NCI-H345 (cell line): ENCODE measurements at places on chromosomes 13 and 19.

DNA sequence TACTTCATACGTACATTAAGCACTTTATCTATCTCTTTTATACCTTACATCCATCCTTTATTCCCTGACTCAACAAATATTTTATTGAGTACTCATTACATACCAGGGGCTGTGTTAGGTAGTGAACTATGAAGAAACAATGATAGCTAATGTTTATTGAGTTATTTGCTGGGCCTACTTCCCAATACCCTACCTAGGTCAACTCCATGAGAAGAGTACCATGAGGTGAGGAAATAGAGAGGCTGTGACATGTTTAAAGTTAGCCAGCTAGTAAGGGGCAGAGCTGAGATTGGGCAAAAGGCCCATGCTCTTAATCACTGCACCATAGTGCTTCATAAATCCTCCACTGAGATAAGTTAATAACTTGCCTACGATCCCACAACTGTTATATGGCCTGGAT lies 79.9 kb downstream of the FREM2 start:
- no peak for DNase-seq

DNA sequence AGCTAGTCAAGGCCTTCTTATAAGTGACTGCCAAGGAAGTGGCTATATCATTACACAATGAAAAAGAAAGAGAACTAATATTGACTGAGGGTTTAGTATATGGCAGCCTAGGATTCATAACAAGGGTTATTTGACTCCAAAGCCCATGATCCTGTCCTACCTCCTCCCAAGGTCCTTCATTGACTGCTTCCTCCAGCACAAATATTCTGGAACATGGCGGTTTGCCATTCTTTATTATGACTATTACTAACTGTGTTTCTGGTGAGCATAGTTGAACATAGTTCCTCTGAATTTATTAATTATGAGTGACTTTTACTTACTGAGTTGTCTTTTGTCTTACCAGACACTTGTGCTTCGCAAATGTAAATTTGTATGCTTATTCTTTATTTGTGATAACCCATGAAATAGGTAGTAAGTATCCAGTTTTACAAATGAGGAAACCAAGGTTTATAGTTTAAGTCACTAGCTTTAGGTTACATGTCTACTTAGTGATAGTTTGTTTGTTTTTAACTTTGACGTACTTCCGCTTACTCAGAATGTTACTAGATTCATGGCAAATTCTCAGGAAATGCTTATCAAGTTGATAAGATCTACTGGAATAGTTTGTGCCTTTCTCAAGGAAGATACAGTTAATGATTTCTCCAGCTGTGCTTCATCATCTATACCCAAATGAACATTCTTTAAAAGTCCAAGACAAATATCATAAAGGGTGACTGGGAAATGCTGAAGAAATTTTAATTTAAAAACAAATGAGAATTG lies 15.5 kb upstream of the DCLK1 start:
- DNase-seq: no peak

- DNase-seq: no peak
These were observed 21.9 kb downstream of the IQCN start for GRCh38 chr19:18252370-18252717.

DNA sequence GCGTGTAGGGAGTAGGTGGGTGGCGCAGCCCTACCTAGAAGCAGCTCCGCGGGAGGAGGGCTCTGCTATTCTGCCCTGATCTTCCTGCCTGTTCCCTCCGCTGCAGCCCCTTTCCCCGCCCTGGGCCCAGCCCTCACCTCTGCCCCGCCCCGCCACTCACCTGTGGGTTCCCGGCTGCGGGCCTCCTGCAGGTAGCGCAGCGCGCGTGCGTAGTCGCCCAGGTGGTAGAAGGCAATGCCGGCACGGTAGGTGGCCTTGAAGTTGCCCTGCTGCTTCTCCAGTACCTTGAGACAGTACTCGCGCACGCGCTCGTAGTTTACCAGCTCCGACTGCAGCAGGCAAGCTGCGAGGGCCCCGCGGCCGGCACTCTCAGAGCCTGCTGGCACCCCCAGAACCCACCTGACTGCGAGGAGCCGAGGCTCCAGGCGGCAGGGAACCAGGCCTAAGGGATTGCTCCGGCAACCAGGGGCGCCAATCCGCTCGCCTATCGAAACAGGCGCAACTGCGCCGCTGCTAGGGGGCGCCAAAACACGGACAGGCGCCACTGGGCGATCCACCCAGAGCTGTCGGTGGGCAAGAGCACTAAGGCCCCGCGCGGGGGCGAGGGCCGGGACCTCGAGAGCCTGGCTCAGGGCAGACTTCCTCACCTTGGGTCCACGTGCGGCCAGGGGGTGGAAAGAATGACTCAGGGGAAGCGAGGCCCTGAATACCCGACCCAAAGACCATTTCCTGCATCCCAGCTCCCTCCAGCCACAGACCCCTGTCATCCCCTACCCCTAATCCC lies 965 bp downstream of the TTC9B start:
- DNase-seq: peak; percentile 96

GRCh38 chr19:6056801-6057650 lies 53.3 kb downstream of the RFX2 start:
- DNase-seq: peak; percentile 53

DNA sequence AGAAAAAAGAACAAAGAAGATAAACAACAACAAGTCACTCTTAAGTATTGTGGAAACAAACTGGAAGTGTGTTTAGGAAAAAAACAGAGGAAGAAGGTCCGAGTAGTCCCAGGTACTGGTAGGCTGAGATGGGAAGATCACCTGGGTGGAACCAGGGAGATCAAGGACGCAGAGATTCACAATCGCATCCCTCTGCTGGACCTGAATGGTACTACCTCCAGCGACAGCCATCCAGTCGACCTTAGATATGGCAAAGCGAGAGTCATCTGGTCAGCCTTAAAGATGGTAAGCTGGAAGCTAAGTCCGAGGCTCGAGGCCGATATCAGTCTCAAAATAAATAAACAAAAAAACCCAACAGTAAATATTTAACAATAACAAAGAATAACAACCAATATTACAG lies 44.9 kb upstream of the ZNF91 start:
- no peak for DNase-seq

GRCh38 chr19:49340069-49340864 lies 5.1 kb downstream of the CD37 start:
- peak; percentile 70 for DNase-seq

DNA sequence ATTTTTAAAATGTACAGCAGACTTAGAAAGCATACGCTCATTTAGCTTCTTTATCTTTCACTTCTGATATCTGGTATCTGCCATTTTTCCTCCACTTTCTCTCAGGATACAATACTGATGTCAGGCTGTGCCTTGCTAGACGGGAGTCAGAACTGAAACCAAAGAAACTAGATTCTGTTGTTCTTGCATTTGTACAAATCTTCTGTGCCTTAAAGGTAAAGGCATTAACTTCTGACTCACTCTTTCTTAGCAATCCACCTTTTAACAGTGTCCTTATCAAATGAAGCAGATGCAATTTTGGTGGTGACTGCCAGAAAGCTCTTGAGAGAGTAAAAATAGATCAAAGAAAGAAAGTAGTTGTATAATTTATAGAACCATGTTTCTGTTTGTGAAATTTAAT lies 370.4 kb downstream of the PCDH20 start:
- no peak for DNase-seq

DNA sequence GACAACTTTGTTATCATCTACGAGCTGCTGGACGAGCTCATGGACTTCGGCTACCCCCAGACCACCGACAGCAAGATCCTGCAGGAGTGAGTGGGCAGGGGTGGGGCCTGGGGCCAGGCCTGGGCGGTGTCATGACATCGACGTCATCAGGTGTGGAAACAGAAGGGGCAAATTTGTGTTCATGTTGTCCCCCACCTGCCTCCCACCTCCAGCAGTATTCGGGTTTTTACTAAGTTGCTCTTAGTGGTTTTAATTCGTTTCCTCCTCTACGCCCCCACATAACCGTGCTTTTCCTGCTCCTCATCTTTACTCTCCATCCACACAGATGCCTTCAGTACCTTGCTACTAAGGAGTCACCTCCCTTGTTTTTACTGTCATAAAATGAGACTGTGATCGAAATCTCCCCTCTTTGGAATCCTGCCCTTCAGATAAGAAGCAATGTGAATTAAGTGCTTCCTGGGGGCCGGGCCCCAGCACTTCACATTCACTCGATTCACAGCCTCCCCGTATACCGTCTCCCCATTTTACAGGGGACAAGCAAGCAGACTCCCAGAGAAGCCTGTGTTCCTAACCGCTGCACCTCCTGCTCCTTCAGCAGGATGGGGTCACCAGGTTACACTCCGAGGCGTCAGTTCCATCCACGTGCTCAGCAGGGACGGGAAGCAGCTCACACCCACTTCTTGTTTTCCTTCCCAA lies 10.5 kb downstream of the AP1M1 start:
- no peak for DNase-seq

- no peak for DNase-seq
These were observed 133.2 kb downstream of the LMO7 start for GRCh38 chr13:75769141-75769905.

DNA sequence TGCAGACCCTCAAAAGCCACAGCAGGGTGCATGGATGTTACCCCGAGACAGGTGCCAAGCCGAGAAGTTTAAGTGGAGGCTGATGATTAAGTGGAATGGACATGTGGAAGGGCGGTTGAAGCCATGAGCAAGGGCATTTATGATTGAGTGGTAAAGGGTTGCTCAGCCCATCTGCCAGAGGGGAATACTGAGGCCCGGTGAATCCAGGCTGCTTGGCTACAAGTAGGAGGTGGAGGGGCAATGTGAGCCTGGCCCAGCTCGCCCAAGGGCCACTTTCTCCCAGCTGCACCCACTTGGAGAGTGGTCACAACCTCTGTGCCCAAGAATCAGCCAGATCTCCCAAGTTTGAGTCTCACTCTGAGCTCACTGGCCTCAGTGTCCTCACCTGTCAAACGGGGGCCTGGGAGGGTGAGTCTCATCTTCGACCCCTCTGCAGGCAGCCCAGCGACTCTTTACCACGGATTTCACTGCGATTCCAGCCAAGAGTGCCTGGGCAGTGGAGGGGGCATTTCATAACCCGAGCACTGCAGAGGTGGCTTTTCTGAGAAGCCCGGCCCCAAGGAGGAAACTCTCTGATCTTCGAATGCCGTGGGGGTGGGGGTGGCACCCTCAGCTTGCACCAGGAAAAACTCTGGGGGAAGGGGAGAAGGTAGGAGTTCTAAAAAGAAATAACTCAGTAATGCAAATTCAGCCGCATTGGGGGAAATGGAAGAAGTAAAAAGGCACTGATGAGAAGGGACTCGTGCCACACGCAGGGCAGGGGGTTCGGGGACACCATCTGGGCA lies 62.9 kb upstream of the KLF2 start:
- DNase-seq: no peak

DNA sequence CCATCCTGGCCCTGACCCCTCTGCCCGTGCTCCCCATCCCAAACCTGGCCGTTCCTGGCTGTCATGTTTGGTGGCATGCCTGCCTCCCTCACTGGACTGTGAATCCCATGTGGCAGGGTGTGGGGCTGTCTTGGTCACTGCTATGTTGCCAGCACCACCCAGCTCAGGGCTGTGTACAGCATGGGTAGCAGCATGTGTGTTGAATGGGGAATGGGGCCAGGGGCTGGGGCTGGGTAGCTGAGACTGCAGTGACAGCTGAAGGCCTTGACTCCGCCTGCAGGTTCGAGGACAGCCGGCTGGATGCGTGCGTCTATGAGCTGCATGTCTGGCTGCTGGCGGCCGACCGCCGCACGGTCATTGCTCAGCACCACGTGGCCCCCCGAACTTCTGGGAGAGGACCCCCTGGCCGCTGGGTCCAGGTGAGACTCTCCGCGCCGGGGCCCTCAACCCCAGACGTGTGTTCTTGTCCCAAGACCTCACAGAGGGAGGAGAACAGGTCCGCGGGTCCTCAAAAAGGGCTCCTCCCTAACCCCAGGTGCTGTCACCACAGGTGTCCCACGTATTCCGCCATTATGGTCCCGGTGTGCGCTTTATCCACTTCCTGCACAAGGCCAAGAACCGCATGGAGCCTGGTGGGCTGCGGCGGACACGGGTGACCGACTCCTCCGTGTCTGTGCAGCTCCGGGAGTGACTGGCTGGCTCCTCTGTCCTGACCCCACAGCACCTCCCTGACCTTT lies 3.5 kb downstream of the NCCRP1 start:
- no peak for DNase-seq

GRCh38 chr13:42544246-42544926 lies 29.6 kb upstream of the TNFSF11 start:
- no peak for DNase-seq

DNA sequence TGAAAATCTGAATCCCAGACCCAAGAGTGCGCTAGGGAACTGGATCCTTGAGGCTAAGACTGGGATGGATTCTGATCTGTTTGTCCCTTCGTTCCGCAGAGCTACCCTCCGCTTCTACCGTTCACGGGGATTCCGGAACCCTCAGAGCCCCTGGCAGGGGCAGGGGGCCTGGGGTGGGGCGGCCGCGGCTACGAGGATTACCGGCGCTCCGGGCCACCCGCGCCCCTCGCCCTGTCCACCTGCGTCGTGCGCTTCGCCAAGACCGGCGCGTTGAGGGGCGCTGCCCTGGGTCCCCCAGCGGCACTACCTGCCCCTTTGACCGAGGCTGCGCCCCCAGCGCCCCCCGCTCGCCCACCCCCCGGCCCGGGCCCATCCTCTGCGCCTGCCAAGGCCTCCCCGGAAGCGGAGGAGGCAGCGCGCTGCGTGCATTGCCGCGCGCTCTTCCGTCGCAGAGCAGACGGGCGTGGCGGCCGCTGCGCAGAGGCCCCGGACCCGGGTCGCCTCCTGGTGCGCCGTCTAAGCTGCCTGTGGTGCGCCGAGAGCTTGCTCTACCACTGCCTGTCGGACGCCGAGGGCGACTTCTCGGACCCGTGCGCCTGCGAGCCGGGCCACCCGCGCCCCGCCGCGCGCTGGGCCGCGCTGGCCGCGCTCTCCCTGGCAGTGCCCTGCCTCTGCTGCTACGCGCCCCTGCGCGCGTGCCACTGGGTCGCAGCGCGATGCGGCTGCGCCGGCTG lies 7.1 kb downstream of the SPRED3 start:
- DNase-seq: no peak

- no peak for DNase-seq
These were observed 22.3 kb downstream of the FAM216B start for GRCh38 chr13:42803563-42804204.

GRCh38 chr19:28553005-28553404 lies 659.9 kb downstream of the UQCRFS1 start:
- DNase-seq: no peak

GRCh38 chr13:67258482-67258881 lies 28.3 kb upstream of the PCDH9 start:
- DNase-seq: no peak

DNA sequence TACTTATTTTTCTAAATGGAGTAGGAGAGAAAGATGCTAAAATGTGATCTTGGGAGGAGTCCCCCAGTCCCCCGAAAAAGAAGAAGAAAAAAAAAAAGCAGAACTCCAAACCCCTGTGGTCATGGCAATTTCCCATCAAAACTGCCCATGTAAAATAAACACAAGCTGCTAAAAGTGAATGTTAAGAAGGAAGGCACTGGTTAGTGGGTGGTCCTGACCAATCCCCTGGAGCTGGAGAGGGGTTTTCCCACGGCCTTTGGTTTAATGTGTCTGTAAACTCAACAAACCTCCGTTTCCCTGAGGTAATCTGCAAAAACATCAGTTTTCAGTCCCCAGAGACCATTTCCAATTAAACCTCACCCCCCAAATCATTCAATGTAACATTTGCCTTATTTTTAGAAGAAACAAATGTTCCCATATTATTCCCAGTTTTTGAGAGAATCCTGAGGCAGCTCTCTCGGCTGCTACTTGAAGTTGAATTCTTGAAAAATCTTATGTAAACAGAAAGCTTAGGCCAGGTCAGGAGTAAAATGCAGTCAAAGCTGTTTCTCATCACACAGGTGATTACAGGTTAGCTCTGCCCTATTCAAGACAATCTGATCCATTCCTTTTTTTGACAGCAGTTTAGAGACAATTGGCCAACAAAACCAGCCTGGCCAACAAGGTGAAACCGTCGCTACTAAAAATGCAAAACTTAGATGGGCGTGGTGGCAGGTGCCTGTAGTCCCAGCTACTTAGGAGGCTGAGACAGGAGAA lies 17.0 kb downstream of the RAB3D start:
- DNase-seq: no peak

GRCh38 chr19:23101241-23101640 lies 15.6 kb upstream of the ZNF730 start:
- no peak for DNase-seq
